Heart right ventricle (tissue), 16 donors: ENCODE measurements at places on chromosomes 13 and 19. TPM values are rescaled to one million over a fixed set of nuclear protein-coding genes. Genes with fewer than 3 reads are reported as not detected.

The TICAM1 gene
- total RNA-seq, result 11.1 TPM

The FCER2 gene
- total RNA-seq, result 1.0 TPM

The SLC6A16 gene
- total RNA-seq, result 0.88 TPM

The RASGRP4 gene
- total RNA-seq, result 1.4 TPM

The ELSPBP1 gene
- total RNA-seq, result not detected

The RPL21 gene
- 591 TPM for total RNA-seq
